Fibroblast of skin of right biceps (primary cell): ENCODE measurements at places on chromosomes 7 and 10.

DNA sequence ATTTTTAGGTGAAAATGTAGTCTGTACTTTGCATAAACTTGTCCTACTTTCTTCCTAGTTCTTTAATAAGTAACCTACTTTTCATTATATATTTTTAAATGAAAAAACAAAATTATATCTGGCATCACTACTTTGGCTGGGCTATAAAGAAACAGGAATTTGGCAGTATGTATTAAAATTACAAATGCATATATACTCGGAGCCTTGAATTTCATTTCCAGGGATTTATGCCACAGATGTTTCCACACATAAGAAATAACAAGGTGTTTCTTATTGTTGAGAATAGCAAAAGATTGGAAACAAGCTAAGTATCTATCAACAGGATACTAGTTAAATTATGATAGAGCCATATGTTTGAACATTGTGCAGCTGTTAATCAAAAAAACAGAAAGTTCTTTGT is 2.2 kb upstream of the ARHGAP12 start:
- no peak for DNase-seq

DNA sequence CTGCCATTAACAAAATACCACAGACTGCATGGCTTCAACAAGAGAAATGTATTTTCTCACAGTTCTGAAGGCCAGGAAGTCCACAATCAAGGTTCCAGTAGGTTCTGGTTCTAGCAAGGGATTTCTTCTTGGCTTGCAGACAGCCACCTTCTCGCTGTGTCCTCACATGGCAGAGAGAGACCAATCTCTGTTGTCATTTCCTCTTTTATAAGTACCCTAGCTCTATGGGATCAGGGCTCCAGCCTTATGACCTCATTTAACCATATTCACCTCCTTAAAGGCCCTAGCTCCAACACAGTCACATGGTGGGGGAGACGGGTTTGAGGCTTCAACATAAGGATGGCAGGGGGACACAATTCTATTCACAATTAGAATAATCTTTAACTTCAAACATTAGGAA is 23.6 kb downstream of the ABI1 start:
- no peak for DNase-seq

- DNase-seq = no peak
Observed at GRCh38 chr10:132926777-132927650, 15.4 kb downstream of the CFAP46 start.

DNA sequence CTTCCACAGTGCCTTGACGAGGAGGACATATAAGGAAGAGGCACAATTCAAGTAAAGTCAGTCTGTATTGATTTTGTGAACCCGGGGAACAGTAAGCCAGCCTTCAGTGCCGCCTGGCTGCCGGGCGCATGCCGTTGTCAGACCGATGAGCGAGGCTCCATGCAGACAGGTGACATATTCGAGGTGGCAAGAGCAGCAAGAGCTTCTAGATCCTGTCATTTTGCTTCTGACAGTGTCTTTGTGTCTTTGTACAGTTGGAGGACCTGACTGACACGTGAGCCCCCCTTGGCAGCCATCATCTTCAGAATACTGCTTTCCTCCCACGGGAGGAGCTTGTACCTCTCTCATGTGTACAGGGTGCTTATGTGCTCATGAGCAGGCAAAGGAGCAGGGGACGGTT is 387.5 kb upstream of the GALNT17 start:
- DNase-seq = no peak

DNA sequence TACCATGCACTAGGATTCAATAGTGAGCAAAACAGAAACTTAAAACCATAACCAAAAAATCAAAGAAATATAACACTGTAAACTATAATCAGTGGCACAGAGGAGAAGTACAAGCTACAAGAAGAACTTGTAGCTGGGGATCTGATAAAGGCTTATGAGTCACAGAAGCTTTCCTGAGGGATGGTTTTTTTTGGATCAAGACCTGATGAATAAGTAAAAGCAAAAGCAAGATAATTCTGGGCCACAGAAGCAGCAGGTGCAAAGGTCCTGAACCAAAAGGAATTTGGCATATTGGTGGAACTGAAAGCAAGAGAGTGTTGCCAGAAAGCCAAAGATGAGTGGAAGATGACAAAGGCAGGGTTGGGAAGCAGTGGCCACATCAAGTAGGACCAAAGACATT is 37.4 kb upstream of the BET1 start:
- peak; percentile 56 for DNase-seq

- peak; percentile 59 for DNase-seq
Observed at GRCh38 chr10:70549962-70550458, 52.5 kb downstream of the PRF1 start.

- DNase-seq = no peak
Observed at GRCh38 chr7:25031007-25031406, 51.0 kb upstream of the OSBPL3 start.

- DNase-seq = no peak
Observed at GRCh38 chr10:112899391-112900065, 50.5 kb upstream of the TCF7L2 start.

GRCh38 chr7:135748770-135749169 is at the start of gene FAM180A:
Gene FAM180A, minus strand, starts transcription at chr7:135748813. Its CDS starts 233 bp downstream, at chr7:135748580.
- DNase-seq = peak; percentile 76

GRCh38 chr7:138738114-138738513 is 37.0 kb upstream of the SVOPL start:
- no peak for DNase-seq

DNA sequence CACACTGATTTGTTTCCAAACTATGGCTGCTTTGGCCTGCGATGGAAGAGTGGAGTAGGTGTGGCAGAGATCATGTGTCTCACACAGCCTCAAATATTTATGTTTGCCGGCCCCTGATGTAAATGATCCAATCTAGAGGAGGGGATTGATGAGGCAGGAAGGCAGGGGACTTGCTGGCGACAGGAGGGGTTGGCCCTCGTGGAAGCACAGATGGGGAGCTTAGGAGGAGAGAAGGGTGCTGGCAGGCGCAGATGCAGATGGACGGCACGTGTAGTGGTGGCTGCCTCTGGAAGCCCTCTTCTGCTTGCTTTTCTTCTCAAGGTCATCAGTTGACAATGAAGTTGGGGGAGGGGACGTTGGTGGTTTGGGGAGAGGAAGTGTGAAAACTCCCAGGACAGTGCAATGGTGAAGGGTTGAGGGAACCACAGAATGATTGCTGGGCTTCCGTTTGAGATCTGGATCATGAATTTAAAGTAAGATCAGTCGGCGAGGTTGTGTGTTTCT is 15.4 kb downstream of the COL13A1 start:
- DNase-seq = no peak

GRCh38 chr7:24831240-24831639 is 74.0 kb upstream of the GSDME start:
- peak; percentile 83 for DNase-seq

- DNase-seq = no peak
Observed at GRCh38 chr7:98881561-98882315, 3.4 kb downstream of the TRRAP start.

- DNase-seq = peak; percentile 75
Observed at GRCh38 chr10:119655566-119656001, 4.4 kb downstream of the BAG3 start.

GRCh38 chr10:79383974-79384606 is 36.8 kb downstream of the PPIF start:
- DNase-seq = no peak

DNA sequence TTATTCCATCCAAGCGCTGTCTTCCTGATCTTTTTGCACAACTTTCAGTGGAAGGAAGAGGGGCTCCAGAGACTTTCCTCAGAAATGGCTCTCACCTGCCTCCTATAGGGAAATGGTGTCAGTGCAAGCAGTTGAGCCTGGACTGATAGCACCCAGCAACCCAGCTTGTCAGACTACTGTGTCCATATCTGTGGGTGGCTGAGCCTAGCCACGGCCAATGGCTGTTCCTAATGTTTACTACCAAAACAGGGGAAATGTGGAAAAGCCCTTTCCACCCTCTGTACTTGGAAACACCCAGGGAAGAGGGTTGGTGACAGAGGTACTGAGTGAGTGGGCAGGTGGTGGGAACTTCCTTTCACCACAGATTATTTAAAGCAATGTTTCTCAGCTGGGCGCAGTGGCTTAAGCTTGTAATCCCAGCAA is 4.3 kb upstream of the YKT6 start:
- DNase-seq = peak; percentile 42

- peak; percentile 74 for DNase-seq
Observed at GRCh38 chr7:98400542-98401340, at the start of gene BAIAP2L1. Gene BAIAP2L1, minus strand, starts transcription at chr7:98401090. Its CDS starts 238 bp downstream, at chr7:98400852.

- no peak for DNase-seq
Observed at GRCh38 chr7:37476428-37476827, 27.8 kb upstream of the ELMO1 start.

GRCh38 chr7:157944051-157944450 is 607.2 kb downstream of the DNAJB6 start:
- no peak for DNase-seq

- DNase-seq = peak; percentile 34
Observed at GRCh38 chr10:7153750-7154149, 257.1 kb downstream of the SFMBT2 start.

GRCh38 chr10:102542800-102543418 is 39.1 kb downstream of the SUFU start:
- no peak for DNase-seq

DNA sequence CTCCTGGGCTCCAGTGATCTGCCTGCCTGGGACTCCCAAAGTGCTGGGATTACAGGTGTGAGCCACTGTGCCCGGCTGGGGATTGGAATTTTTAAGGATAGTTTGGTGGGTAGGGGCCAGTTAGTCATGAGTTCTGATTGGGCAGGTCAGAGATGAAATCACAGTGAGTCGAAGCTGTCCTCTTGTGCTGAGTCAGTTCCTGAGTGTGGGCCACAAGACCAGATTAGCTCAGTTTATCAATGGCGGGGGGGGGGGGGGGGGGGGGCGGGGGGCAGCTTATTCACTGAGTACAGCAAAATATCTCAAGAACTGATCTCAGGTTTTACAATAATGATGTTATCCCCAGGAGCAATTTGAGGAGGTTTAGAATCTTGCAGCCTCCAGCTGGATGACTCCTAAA is 11.6 kb upstream of the ERCC6 start:
- peak; percentile 83 for DNase-seq

DNA sequence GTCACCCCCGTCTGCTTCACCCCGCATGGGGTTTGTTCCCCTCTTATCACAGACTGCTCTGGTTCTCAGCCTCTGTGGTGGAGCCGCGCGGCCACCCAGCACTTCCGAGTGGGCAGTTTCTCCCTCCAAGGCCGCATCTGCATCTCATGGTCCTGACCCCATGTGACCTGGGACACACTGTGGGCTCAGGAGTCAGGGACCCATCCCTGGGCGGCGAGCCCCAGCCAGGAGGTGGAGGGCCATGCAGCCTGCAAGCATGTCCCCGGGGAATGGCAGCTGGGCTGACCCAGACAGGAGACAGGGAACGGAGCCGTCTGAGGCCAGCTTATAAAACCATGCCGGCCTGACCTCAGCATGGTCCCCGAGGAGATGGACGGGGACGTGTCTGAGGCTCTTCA is 25.2 kb upstream of the TTYH3 start:
- no peak for DNase-seq

DNA sequence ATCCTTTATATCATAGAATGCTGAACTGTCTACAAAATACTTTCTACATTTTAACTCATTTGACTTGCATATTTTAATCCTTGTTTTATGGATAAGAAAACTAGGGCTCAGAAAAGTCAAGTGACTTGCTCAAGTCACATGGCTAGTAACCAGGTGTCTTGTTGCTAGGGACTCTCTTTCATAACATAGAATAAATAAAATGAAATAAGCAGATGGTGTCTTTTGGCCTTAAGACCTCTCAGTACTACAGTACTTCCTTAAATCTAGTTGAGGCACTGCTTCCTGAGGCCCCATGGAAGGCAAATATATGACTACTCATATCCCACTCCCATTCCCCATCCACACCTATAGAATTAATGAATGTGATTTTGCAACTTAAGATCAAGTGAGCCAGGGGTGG is 87.9 kb downstream of the CDK6 start:
- DNase-seq = no peak

DNA sequence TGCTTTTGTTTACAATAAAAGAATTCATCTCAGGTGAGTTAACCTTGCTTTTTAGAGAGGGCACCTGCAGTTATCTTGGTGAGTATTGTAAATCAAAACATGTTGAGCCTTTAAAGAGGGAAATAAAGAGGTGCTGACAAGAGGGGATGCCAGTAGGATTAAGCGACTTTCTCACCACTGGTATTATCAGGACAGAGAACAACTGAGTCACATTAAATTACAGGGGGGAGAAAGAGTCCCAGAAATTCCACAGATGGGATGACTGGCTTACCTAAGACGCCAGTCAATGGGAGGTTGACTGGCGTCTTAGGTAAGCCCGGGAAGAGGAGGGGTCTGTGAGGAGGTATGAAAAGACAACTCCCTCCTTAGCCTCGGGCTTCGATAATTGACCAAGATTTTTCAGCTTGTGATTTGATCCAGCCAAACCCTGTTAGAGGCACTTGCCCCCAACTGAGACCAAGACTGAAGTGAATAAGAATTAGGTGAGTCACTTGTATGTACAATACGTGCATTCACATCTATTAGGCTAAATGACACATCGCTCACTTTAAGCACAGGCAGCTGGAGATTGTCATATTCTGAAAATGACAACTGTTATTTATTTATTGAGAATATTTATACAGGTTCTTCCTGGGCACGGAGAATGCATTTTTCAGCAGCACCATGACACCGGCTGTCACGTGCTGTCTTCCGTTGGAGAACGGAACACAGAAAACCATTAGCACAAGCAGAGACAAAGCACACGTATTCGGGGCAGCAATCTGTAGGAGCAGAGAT is 117.6 kb downstream of the SEM1 start:
- no peak for DNase-seq

- DNase-seq = peak; percentile 54
Observed at GRCh38 chr10:93319896-93320295, 162.2 kb downstream of the MYOF start.

DNA sequence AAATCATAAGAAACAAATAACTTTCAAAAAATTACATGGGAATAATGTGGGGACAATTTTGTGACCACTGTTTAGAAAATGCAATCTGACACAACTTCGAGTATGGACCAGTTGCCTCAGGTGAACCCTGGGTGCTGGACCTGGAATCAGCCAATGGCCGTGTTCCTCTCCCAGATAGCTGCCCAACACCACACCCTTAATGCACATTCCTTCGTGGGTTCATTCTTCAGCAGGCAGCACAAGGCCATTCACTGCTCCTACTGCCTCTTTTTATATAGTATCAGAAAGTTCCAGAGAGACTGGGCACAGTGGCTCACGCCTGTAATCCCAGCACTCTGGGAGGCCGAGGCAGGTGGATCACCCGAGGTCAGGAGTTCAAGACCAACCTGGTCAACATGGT is 89.1 kb upstream of the PARD3 start:
- DNase-seq = no peak
